HFFc6 (cell line): ENCODE measurements at places on chromosomes 7 and 10. TPM values are rescaled to one million over a fixed set of nuclear protein-coding genes. Genes with fewer than 3 reads are reported as not detected.

DNA sequence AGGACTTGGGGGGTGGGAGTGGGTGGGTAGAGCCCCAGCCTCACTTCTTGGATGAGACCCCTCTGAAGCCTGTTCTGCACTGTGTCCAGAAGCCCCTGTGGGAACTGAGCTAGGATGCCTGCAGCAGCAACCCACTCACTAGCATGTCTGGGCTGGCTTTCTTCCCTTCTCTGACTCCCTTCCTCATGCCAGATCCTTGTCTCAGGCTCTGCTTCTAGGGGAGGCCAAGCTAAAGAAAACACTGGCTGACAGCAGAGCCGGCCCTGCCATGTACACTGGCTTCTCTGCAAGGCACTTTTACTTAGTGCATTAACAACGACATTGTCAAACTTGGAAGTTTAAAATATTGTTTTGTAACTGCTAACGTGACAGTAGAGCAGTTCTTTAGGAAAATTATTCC is 50.2 kb downstream of the ARHGAP22 start:
- DNase-seq = no peak

DNA sequence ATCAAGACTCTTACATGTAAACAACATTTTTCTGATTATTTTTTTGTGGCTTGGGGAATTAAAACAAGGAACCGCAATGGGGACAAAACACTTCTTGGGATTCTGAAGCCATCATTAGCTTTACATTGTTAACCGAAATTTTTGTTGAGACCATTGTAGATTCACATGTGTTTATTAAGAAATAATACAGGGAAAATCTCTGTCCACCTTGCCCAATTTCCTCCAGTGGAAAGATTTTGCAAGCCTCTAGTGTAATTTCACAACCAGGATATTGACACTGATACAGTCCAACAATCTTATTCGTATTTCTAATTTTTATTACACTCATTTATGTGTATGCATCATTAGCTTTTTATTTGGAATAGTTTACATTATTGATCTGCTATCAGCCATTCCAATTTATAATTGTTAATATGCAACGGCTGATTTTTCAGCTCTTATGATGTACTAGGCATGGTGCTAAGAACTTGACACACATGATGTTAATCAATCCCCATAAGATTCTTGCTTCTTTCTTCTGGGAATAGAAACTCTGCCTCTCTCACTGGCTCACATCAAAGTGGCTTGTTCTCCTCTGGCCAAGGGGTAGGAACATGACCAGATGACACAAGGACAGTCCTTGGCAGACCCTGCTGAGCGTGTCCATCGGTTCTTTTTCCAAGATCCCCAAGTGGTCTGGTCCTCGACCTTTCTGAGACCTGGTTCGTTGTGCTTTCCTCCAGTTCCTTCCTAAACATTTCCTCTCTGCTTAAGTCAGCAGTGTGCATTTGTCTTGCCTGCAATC is 137.6 kb downstream of the ADAM12 start:
- no peak for DNase-seq

Gene RBP4
- total RNA-seq = not detected in 3 replicates

- no peak for DNase-seq
These were observed 74.5 kb downstream of the AFAP1L2 start for GRCh38 chr10:114329634-114330365.

Gene RBM20
- not detected in 3 replicates for total RNA-seq

Gene PRKCQ
- total RNA-seq = not detected in 3 replicates

GRCh38 chr10:75334720-75335119 is 66.8 kb downstream of the ZNF503 start:
- no peak for DNase-seq

Gene CTAGE8
- total RNA-seq = not detected in 3 replicates

Gene ZNF503
- 9.7 and 17.7 TPM in 2 replicates for total RNA-seq

DNA sequence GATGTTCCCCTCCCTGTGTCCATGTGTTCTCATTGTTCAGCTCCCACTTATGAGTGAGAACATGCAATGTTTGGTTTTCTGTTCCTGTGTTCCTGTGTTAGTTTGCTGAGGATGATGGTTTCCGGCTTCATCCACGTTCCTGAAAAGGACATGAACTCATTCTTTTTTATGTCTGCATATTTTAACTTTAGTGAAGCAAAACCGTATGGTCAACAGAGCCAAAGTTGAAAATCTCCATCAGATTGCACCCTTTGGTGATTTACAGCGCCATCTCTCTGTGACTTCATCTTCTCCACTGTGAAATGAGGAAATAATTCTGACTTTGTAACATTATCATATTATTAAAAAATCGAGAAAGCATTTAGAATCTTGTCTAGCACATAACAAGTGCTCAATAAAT is 132.3 kb upstream of the PLXDC2 start:
- peak; percentile 1 for DNase-seq

DNA sequence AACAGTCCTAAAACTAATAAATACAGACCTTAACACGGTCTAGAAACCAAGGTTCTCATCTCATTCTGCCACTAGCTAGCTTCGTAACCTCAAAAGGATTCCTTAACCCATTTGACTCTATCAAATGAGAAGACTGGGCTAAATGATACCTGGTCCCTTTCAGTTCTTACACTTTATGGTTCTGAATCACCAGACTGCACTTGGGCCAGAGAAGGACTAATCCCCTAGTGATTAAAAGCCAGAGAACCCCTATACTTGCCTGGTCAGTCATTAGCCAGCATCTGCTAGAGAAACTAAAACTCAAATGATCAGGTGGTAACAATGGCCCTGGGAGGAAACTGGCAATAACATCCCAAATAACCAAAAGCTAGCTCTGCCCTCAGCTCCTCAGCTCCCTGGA is 16.8 kb downstream of the TMEM243 start:
- DNase-seq = no peak

- DNase-seq = no peak
These were observed 248.4 kb downstream of the BMPER start for GRCh38 chr7:34153656-34154270.

GRCh38 chr10:7610651-7611389 is 55.9 kb downstream of the ITIH5 start:
- DNase-seq = peak; percentile 18

DNA sequence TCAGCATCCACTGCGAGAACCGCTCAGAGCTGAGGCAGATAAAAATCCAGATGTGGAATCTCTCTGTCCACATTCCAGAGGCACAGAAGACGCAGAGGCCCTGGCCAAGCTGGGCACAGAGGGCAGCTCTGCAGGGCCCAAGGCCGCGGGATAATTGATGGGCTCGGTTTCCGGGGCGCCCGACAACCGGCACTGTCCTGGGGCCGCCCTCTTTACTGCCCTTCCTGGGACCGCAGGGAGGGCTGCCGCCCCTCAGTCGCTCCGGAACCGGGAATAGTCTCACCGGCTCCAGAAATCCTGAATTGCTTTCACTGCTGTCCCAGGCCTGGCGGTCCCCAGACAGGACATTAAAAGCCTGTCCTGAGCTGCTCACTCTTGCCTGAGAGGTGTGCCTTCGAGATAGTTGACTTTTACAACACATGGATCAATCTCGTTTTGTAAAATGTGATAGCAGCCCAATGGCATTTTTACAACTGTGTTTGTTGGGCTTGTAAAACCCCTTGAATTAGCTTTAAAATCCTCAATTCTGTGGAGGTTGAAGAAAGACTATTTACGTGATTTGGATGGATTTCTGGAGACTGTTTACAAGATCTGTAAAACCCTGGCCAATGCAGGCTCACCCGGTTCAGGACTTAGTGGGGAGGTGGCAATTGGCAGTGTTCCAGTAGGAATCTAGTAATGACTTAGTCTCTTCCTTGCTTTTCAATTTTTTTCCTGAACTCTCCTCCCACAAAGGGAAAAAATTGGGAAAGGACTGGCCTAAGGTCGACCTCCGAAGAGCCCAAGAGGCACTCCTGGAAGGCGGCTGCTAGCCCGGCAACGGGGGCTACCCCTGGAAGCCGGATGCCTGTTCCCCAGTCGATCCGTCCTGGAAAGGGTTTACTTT is 1.4 kb upstream of the HOXA6 start:
- DNase-seq = no peak

DNA sequence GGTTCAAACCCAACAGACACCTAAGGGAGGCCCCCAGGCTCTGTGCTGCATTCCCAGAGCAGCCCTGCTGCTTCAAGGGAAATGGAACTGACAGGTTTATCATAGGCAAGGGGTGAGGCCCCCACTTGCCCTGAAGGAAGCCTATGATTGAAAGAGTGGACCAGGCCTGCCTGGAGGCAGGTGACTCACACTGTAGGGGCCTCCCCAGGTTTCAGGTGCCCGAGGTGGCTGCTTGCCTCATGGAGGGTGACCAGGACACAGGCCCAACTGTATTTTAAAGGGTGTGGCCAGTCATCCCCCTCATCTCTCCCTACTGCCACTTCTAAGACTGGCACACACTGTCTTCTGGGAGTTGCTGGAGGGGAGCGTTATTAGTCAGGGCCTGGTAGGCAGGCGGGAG is 85.4 kb downstream of the ATXN7L1 start:
- DNase-seq = no peak

DNA sequence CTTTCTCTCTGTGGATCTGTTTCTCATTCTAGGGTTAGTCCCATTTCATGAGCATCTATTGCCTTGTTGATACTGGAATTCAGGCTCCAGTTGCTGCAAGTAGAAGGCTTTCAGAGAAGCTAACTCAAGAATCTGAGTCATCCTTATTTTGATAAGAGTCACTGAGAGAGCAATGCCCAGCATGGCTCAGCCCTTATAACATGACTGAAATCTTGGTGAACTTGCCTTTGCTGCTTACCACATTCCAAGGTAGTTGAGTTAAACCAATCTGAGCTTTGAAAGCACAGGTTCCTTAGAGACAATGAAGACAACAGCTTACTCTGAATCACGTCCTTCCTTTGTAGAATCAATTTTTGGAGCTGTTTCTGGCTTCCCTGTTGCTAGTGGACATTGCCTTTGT is 53.6 kb upstream of the CHCHD3 start:
- DNase-seq = peak; percentile 29

Gene H2BK1
- total RNA-seq = not detected in 3 replicates

Gene FXYD4
- total RNA-seq = not detected in 3 replicates
